ENCODE measurements at places on chromosomes 4 and X.

DNA sequence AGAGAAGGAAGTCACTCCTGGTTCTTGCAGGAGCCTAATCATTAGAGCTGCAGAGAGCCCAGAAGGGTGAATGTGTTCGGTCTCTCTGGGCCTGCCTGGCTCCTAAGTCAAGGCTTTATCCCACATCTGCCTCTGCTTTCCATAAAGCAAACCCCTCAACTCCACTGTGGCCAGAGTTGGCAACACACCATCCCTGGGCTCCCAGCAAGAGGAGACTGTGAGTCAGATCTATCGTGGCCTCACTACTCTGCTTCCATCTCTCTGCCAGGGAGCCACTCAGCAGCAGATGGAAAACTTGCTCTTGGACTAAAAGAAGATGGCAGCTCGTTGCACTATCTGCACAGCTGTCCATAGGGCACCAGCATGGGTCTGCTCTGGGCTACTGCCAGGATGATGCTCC, 348.2 kb downstream of the FBXW7 start:
- no peak for DNase-seq

GRCh38 chr4:165767671-165768070, 105.4 kb upstream of the TLL1 start:
- DNase-seq = no peak

GRCh38 chrX:3545901-3546300, 167.5 kb downstream of the PRKX start:
- DNase-seq = no peak

DNA sequence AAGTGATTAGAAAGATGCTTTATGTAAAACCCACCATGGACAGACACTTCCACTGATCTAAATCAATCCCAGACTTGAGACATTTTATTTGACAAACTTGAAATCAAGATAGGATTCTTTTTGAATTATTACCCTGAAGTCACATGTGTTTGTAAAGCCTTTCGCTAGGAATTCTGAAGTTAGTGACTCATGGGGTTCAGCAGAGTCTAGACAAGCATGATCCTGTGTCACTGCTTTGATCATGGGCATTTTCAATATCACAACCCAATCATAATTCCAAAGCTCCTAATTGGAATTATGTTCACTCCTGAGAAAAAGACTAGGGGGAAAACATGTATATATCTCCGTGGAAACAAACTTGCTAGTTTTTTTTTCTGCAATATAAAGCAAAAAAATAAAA, 67.5 kb upstream of the BMP3 start:
- DNase-seq = no peak

DNA sequence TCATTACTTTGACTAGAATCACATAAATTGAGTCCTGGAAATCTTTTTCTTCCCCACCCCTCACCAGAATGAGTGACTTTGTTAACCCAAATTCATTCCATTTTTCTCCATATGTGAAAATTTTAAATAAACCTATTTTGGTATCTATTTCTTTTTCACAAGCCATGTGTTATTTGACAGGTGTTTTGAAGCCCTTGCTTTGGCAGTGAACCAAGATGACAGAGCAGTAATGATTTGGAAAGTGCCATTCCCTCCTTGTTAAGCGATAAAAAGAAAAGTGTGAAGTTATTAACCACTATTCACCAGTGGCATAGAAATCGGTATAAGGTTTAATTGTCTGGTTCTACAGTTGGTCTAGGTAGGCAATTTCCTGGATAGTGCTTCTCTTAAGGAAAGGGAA, 66.1 kb downstream of the POLA1 start:
- DNase-seq = no peak

- no peak for DNase-seq
Observed at GRCh38 chr4:5710961-5711478, at the start of gene EVC. TSS of gene EVC (plus strand) at chr4:5711201. CDS start at chr4:5711381, 180 bp downstream.

DNA sequence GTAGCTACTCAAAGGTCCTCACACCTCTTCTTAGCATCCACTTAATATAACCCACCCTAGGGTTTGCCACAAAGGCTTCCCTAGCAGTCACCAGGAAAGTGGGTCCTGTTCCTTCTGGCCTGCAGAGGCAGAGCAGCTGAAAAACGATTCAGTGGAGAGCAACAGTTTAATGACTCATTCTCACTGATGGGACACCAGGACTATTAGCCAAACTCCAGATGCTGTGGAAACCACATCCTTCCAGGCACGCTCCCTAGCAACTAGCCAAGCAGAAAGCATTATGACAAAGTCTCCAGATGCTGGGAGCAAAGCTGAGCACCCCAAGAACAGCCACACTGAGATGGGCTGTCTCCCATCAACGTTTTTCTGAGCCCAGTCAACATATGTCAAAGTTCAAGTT, 30.3 kb upstream of the UTP14A start:
- no peak for DNase-seq

DNA sequence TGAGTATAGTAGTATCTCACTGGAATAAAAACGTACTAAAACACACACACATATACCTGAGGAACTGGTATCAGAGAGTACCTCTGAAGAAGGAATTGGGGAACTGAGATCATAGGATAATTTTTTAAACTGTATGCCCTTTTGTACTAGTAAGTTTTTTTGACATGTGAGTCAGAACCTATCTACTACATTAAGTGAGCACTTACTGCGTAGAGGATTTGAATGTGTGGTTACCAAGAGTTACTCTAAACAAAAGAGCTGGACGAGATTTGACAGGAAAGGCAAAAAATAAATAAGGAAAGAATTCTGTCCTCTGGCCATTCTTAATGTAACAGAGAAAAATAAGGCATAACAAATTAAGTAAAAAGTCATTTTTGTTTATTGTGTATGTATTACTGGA, 546.5 kb upstream of the FAT1 start:
- no peak for DNase-seq

DNA sequence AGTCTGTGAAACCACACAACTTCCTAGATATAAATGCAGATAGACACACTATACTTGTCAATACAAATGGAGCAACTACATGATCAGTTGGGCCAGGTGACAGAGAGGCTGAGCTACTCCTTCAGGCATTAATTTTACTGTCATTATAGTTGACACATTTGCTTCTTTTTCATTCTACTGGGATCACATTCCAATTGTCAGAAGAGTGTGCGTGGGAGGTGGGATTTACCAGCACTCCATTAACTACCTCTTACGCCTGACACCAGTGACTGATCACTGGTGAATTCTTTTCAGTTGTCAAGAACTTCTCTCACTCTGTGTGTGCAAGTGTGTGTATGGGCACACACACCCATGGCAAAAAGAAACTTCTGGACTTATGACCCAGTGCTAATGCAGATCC, 94.2 kb upstream of the DIAPH2 start:
- DNase-seq = no peak

Measured in activated CD4-positive, CD25-positive, alpha-beta regulatory T cell treated with anti-CD3 and anti-CD28 coated beads, Interleukin-2, amount 50 U/mL, for 72 hours (primary cell).